Effector memory CD4-positive, alpha-beta T cell (primary cell): ENCODE measurements at places on chromosomes 7 and 10.

DNA sequence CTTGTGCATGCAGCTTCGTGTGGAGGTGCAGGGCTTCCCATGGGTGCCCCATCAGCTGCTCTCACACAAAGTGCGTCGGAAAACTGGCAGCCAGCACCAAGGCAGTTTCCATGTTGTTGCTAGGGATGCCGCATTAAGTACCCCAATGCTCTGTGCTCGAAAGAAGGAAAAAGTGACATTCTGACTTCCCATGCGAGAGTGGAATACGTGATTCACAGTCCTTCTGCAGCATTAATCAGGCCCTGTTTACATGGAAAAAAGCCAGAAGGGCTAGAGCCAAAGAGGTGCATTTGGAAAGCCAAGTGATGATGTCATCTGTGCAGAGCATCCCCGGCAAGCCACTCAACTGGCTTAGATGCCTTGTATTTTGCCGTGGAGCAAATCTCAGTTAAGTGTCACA lies 258.3 kb downstream of the GATA3 start:
- DNase-seq, result no peak

GRCh38 chr7:12674053-12674452 lies 13.4 kb upstream of the ARL4A start:
- no peak for DNase-seq

- no peak for DNase-seq
Measured at GRCh38 chr10:117159390-117159789, 21.3 kb upstream of the VAX1 start.

DNA sequence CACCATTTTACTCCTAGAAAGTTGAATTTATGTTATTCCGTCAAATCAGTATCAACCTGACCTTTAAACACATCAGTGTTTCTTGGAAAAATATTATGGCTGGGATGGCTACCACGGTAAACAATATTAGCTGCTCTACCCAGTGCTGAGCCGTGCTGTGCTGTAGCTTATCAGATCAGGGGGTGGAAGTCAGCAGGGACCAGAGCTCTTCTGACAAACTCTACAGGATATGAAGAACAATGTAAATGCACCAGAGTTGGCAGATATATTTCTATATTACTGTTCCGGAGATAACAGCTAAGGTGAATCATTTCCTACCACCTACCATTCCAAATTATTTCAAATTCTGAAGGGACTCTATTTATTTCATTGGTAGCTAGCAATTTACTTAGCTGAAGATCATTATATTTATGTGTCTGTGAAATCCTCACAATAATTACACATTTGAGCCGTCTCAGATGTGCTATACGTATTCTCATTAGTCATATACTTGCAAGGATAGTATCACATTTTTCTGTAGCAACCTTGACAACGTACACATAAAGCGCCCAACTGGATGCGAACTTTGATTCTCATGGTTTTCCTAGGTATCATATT lies 76.5 kb downstream of the TEX36 start:
- DNase-seq, result no peak

GRCh38 chr7:27189295-27189996 lies 4.4 kb upstream of the HOXA11 start:
- no peak for DNase-seq

DNA sequence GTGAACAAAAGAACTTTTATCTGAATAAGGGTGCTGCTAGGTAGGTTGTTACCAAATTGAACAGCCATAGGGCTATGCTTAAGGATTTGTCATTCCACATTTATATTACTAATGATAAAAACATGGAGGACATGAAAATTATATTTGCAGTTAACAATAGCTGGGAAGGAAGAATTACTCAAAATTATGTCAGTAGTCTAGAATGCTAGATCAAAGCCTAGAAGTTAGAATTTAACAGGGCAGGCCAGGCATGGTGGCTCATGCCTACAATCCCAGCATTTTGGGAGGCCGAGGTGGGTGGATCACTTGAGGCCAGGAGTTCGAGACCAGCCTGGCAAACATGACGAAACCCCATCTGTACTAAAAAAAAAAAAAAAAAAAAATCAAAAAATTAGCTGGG lies 9.4 kb downstream of the STK17A start:
- DNase-seq, result no peak

- DNase-seq, result no peak
Measured at GRCh38 chr10:111973826-111974225, 209.7 kb downstream of the GPAM start.

GRCh38 chr10:110772454-110773025 lies 99.2 kb upstream of the PDCD4 start:
- no peak for DNase-seq

DNA sequence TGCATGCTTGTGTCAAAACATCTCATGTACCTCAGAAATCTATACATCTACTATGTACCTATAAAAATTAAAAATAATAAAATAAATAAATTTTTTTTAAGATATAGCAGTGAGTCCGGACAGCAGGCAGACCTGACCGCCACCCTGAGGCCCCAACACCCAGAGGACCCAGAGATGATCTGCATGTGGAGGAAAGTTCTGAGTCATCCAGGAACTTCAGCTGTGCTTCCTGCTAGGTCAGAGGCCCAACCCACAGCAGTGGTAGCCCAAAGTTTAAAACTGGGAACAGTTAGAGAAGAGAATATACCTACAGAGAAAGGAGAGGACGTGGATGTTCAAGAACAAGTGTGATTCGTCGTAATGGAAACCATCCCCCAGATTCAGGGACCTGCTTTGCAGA lies 683.7 kb upstream of the NRP1 start:
- DNase-seq, result no peak

DNA sequence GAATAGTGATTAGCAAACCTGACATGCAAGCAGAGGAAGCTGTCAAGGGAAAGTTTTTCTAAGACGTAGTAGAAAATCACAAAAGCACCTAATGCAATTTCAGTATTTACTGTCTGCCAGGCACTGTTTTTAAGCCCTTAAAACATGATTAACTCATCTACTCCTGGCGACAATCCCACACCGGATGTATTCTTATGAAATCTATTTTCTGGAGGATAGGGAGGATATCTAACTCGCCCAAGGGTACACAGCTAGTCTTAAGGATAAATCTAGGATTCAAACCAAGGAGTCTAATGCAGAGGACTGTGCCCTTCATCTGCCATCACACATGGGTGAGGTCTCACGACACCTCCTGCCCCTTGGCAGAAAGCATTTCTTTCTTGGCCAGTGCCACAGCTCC lies 47.8 kb upstream of the FIGNL1 start:
- no peak for DNase-seq

- DNase-seq, result no peak
Measured at GRCh38 chr7:124688991-124689390, 76.6 kb downstream of the GPR37 start.

DNA sequence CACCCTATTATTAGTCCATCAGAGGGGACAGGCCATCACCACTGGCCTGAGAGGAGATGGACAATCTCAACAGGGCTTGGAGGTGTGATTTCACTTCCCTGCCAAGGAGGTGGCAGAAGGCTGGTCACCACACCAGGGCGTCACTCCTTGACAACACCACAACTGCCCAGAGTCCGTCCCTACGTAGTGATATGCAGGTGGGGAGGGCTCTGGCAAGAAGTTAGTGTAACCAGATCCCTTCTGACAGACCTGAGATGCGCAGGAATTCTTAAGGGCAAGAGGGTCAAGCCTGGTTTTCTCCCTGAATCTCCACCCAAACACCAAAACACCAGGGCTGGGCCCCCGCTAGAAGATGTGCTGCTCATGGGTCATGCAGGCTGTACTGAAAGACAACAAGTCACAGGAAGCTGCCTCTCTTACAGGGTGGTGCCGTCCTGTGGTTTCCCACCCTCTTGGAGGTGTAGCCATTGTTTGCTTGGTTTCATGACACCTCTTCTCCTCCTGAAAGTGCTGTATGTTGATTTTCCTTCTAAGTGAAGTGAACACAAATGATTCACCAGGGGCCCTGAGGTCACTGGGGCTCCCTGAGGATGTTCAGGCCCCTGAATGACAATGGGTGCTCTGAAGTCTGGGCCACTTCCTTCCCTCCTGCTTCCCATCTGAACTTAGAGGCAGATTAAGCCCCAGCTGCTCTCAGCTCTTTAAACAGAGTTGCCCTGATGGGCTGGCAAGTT lies 27.1 kb downstream of the ATXN7L1 start:
- DNase-seq, result peak; percentile 38

- no peak for DNase-seq
Measured at GRCh38 chr10:24545585-24545984, 178.1 kb downstream of the ARHGAP21 start.

GRCh38 chr10:9262770-9263169 lies 1208.3 kb downstream of the GATA3 start:
- DNase-seq, result no peak

- DNase-seq, result no peak
Measured at GRCh38 chr7:141949451-141949850, 2.7 kb upstream of the CLEC5A start.

GRCh38 chr10:93406364-93407145 lies 75.6 kb downstream of the MYOF start:
- DNase-seq, result no peak

DNA sequence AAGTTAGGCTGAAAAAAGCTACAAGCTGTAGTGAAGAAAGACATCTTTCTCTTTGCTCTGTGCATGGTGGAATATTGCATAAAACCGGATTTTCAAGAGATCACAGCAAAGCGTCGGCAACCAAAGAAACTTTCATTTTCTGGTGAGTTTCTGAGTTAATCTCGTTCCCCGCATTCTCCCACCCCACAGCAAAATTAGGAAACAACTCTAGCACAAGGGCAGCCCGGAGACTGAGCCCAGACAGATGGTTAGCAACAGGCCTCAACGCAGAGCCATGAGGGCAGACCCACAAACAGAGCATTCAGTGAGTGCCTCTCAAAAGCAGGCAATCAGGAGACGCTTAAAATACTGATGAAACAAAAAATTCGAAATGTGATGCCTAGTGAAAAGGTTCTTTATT lies 396.1 kb upstream of the KLF6 start:
- no peak for DNase-seq

GRCh38 chr7:79610313-79610712 lies 156.8 kb upstream of the MAGI2 start:
- DNase-seq, result no peak

DNA sequence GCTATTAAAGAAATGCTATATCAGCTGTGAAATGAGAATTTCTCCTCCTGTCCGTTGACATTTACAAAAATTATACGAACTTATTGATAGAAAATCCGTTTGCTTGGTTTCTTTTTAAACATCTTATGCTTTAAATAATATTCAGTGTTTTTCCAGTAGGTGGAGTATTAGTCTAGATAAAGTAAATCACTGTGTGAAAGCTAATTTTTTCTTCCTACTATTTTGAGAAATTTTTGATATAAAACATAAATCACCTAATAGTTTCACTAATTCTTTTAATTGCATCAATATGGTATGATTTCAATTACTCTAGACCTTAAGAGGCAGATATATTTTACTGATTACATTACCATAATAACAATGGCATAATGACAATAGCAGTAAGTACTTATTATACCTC lies 335.2 kb upstream of the C7orf33 start:
- DNase-seq, result no peak

GRCh38 chr7:69833964-69834363 lies 235.7 kb downstream of the AUTS2 start:
- no peak for DNase-seq

DNA sequence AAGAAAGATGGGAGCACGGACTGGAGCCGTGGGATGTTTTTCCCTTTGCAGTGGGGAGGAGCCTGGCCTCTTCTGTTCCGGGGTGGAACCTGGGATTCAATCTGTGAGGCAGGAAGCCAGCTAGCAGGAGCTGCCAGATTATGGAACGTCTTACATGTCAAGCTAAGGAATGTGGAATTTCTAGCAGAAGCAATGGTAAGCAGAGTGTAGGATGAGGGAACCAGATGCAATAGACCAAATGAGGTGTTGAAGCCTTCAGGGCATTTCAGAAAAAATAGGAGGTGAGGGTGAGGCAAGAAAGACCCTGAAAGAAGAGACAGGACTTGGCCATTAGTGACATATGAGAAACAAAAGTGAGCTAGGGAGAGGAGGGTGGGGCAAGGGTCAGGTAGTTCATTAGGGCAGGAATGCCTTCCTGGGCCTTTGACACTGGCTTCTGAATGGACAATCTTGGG lies 105.5 kb downstream of the CHN2 start:
- DNase-seq, result no peak

- no peak for DNase-seq
Measured at GRCh38 chr7:27709137-27710075, 30.6 kb upstream of the TAX1BP1 start.

DNA sequence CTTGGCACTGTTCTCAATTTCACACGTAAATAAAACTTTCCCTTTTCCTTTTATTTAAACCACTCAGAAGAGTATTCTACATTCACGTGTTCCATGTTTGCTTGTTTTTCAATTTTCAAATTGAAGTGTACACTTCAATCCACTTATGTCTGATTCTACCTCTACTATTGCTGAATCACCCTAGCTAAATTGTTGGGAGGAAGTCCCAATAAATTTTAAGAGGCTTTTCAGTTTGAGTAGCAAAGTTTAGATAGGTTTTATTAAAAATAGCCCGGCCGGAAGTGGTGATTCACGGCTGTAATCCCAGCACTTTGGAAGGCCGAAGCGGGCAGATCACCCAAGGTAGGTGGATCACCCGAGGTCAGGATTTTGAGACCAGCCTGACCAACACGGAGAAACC lies 1414.7 kb upstream of the CELF2 start:
- no peak for DNase-seq

- DNase-seq, result no peak
Measured at GRCh38 chr10:49837051-49837478, 74.9 kb upstream of the OGDHL start.

- no peak for DNase-seq
Measured at GRCh38 chr10:22723783-22724182, 9.4 kb upstream of the PIP4K2A start.

DNA sequence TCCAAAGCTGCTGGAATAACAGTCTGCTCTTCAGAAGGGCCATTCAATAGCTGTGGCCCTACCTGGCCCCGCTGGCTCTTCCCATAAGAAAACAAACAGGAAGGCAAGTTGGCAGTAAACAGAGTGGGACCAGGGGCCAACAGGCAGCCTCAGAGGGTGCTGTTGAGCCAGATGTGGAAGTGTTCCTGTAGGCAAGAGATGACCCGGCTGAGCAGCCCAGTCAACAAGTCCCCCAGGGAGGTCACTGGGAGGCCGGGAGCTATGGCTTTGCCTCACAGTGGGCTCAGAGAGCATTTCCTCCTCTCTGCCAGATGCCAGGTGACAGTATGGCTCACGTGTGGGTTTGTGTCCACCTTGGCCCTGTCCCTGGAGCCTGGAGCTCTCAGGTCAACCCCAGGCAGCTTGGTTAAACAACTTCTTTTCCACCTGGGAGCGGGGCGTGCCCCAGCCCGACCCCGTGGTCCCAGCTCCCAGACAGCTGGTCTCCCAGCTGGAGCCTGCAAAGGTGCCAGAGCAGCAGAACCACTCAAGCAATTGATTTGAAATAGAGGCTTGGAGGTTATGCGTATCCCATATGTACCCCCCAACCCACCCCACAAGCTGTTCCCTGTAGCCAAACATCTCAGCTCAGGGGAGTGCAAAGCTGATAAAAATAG lies 33.8 kb upstream of the LOXL4 start:
- no peak for DNase-seq

GRCh38 chr10:104706886-104707285 lies 65.8 kb downstream of the SORCS3 start:
- DNase-seq, result no peak
